ENCODE measurements at places on chromosomes 6 and 20.

DNA sequence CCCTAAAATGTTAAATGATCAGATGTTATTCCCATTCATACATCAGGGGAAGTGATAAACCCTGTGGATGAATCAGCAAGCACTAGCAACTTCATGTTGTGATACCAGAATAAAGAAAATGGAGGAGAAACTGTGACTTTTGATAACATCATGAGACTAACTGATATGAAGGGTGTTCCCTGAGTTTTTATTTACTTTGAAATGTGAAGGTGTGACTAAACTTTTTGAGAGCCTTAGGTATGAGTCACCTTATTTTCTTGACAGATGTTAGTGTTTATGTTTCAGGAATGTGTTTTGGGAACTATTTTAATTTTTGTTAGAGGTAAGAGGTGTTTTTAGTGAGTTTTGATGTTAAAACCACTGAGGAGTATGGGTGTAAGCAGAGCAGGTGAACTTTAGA is 4.4 kb downstream of the PARD6B start:
- no peak for DNase-seq

- peak; percentile 86 for DNase-seq
Measured at GRCh38 chr6:2752477-2753109, 1.9 kb upstream of the MYLK4 start.

DNA sequence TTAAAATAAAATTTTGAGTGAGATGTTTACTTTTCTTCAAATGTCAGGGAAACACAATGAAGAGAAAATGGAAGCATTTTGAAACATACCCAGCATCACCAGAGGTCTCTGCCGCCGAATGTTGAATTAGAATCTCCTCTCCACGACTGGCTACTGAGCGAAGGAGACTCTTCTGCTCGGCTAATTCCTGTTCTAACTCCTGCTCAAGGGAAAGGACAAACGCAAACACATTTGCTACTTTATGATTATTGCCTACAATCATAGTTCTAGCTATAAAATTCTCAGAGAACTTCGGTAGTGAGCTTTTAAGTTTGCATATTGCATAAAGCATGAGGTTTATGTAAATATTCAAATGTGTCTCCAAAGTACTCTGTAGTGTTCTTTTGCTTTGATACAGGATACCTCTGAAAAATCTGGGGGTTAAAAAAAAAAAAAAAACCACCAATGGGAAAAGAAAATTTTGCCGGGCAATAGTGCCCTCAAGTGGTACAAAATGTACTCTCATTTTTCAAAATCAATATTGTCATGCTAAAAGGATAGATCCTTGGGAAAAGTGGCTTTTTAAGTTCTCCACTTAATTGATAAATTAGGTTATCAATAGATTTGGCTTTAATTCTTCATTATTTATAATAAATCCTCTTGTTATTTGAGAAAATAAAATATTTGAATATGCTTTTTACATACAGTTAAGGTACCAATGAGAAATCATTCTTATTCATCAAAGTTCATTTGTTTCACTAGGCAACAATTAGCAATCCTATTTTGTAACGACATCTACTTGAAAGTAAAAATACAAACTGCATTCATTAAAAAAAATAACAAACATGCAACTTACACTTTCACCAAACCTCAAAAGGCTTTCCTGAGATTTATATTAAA is 369.0 kb downstream of the SYNE1 start:
- DNase-seq = peak; percentile 59

DNA sequence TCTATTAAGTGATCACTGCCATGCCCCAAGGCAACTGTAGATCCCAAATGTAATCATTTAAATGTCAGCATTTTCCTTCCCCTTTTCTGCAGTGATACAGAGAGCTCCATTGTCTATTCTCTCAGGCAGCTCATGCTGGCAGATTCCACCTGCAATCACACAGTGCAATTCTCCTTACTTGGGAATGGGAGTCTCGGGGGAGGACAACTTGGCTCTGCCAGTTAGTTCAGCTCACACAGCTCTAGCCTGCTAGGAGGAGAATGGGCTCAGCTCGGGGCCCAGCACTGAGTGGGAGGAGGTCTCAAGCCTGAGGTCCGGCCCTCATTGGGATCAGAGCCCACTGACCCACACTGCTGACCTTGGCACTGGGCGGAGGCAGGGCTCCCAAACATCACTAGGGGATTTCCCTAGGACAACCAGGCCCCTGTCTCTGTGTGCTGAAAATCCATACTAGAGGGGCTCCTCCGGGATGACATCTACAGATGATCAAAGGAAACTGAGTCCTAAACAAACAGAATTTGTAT is 109.2 kb upstream of the ASF1A start:
- no peak for DNase-seq

DNA sequence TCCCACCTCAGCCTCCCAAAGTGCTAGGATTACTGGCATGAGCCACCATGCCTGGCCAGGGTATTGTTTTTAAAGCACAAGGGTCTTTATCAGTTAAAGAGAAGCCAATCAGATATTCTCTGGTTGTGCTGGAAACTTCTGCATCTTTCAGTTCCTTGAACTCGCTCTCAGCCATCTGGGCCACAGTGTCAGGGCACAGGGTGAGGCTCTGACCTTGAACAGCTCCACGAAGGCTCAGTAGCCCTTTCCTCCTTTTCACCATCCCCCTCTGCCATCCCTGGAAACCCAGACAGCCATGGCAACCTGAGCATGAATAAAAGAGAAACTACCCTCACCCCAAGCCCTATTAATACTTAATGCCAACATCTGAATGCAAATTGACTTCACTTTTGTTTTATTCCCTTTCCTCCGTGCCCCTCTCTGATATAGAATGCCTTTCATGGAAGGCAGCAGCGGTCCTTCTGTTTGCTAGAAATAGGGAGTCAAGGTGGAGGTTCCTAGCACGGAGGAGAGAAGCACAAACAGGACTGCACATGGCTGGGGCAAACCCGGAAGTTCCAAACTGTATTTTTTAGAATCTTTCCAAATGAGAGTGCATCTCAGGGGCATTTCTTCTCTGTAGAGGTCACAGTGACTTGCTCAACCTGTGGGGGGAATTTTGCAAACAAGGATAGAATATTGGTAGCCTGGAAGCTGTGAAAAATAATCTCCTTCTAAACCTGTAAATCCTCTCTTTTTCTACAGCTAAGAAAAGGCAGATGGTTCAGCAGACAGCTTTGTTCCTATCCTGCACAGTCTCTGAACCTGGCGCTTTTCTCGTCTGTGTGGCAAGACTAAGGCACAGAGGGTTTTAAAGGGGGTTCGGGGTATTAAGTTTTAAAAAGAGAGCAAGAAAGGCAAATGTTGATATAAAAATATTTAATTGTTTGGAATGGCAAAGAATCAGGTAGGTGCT is 176.4 kb upstream of the RREB1 start:
- no peak for DNase-seq

DNA sequence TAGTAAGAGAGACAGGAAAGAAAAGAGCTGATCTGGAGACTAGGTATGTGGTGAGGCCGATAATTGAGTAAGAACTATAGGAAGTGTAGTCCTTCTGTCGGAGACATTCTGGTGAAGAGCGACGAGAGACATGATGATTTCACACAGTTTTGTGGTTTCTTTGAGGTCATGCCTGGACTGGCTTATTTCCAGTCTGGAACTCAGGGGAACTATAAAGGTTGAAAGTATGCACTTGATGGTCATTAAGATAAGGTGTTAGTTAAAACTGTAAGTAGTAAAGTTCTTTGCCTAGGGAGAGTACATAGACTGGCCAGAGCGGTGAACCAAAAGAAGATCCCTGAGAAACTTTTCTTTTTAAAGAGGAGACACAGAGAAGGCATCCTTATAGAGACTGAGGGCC is 68.8 kb downstream of the RFX6 start:
- no peak for DNase-seq

- no peak for DNase-seq
Measured at GRCh38 chr20:45957021-45957941, 14.7 kb downstream of the ZNF335 start.

DNA sequence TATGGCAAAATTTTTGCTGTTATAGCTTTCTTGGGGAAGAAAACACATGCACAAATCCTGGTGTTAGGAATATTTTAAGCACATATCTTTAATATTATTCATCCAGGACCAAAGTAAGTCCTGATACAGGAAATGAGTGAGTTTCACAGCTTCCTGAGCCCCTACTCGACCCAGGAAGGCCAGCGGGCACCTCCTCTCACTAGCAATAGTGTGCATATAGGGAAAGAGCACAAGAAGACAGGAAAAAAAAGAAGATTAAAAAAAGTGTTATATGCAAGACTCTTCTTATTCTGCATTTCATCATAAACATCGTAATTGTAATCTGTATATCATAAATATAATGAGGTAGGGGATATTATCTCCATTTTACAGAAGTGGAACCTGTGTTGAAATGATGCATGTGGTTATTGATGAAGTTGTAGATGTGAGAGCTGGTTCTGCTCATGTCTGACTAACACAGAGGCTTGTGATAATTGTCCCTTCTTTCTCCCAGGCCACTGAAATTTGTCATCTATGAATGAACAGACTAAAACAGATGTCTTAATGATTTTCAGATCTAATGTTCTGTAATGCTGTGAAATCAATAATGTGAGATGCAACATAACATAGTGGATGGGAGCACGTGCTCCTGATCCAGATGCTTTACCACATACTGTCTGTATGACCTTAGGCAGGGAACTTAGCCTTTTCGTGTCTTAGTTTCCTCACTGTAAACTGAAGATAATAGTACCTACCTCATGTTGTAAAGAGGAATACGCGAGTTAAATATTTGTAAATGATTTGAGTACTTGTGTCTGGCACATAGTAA is 101.2 kb downstream of the MYO6 start:
- no peak for DNase-seq

GRCh38 chr6:144234399-144234798 is 50.7 kb upstream of the UTRN start:
- DNase-seq = no peak

- no peak for DNase-seq
Measured at GRCh38 chr6:111592726-111593511, 12.8 kb downstream of the TRAF3IP2 start.

DNA sequence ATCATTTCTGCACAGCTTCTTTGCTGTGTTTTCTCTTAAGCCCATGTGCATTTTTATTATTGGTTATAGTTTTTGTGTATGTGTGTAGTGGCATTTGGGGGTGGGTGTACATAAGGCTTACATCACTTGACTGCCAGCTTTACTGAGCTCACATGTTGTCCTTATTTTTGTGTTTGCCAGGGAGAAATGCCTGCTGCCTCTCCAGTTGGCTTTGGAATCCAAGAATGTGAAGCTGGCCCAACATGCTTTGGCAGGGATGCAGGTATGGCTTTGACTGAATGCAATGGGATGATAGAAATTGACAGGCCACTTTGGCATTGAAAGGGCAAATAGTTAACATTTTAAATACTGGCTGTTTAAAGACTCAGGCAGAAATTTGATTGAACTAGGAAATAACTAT is 11.4 kb downstream of the PBOV1 start:
- DNase-seq = no peak

GRCh38 chr6:47700053-47700452 is 1.7 kb downstream of the ADGRF4 start:
- no peak for DNase-seq

DNA sequence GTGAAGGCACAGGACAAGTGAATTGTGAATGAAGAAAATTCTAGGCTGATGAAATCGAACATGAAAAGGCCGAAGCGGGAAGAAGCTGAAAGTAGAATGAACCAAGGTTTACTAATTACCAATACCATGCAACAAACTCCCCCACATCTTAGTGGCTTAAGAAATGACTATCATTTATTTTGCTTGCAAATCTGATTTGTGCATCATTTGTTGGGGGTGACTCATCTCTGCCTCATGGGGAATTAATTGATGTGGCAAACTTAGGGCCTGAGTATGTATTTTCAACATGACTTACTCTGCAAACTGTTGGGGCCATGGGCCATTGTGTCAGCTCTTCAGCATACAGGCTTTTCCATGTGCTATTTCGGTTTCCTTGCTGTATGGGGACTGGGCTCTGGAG is 26.8 kb downstream of the PPP1R14C start:
- DNase-seq = no peak

- no peak for DNase-seq
Measured at GRCh38 chr6:36389353-36389752, 1.9 kb upstream of the ETV7 start.

DNA sequence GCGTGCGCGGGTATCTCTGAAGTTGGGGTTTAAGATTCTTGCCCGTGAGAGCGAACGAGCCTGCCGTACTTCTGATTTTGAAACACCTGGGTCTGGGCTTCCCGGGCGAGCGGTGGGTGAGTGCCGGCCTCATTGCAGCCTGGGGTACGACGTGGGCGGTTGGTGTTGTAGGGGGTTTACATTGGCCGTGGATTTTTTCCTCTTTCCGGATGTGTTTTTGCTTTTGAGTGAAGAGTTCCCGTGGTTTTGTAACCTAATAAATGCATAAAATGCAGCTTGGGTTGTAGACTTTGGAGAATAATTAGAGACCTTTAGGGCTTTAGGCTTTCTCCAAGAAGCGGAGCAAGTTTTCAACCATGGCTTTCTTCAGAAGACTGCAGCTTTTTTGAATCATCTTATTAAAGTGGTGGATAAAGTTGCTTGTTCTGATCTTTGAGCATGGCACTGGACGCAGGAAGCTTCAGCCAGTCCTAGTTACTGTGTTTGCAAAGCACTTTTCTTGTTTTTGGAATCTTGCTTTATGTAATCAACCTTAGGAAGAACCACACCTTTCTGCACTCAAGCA is 314 bp downstream of the FARS2 start:
- DNase-seq = peak; percentile 16

DNA sequence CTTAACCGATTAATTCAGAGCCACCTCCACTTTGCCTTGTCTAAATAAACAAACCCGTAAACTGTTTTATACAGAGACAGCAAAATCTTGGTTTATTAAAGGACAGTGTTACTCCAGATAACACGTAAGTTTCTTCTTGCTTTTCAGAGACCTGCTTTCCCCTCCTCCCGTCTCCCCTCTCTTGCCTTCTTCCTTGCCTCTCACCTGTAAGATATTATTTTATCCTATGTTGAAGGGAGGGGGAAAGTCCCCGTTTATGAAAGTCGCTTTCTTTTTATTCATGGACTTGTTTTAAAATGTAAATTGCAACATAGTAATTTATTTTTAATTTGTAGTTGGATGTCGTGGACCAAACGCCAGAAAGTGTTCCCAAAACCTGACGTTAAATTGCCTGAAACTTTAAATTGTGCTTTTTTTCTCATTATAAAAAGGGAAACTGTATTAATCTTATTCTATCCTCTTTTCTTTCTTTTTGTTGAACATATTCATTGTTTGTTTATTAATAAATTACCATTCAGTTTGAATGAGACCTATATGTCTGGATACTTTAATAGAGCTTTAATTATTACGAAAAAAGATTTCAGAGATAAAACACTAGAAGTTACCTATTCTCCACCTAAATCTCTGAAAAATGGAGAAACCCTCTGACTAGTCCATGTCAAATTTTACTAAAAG is 2.7 kb downstream of the FOXC1 start:
- no peak for DNase-seq

Measured in hematopoietic multipotent progenitor cell treated with erythropoietin and hydrocortisone succinate and interleukin-3 and kit ligand, for 6 days (in vitro differentiated cells).